ENCODE measurements at places on chromosomes 6 and 20. TPM values are rescaled to one million over a fixed set of nuclear protein-coding genes. Genes with fewer than 3 reads are reported as not detected.

GNAS-AS1 gene
- 0.62 TPM for total RNA-seq

HEY2 gene
- not detected for total RNA-seq

OR2W1 gene
- total RNA-seq = not detected

SEC23B gene
- 66.2 TPM for total RNA-seq

PTP4A1 gene
- total RNA-seq = 47.0 TPM

CFB gene
- total RNA-seq = 1.2 TPM

RBBP8NL gene
- total RNA-seq = not detected

TRERF1 gene
- total RNA-seq = 4.1 TPM

FAM120B gene
- total RNA-seq = 8.2 TPM

TUBB gene
- 1,018 TPM for total RNA-seq

CASS4 gene
- not detected for total RNA-seq

SLC17A4 gene
- total RNA-seq = not detected

HLA-DRA gene
- not detected for total RNA-seq

SLC35D3 gene
- total RNA-seq = not detected
